Astrocyte (in vitro differentiated cells and primary cell): ENCODE measurements at places on chromosomes 11 and 22.

DNA sequence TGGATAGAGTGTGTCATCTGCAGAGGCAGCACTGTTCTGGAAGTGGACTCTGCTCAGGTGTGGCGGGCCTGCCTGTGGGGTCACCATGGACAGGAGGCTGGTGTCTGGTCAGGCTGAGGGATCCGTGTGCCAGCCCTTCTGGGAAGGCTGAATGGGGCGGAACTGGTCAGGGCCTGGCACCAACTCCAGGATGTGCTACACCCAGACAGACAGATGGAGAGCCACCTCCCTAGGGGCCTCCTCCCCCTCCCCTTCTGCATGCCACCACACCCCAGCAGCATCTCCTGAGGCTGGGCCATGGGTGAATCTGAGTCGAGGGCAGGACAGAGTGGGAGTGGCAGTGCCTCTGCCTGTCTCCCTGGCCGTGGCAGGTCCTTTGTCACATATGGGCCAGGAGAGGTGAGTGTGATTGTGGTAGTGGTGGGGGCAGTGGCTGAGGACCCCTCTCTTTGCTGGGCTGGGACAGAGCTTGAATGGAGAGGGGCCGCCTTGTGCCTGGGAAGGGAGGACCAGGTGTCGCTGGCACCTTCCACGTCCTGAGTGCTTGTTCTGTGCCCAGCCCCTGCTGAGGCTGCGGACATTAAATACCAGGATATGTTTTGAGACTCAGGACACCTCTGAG lies 29.1 kb downstream of the ST3GAL4 start:
- no peak for DNase-seq
- no peak overlapping the region for H3K27ac ChIP-seq
- H3K36me3 ChIP-seq, result no peaks in the 10 kb centered on the region
- H3K4me1 ChIP-seq, result no peaks in the 10 kb centered on the region

DNA sequence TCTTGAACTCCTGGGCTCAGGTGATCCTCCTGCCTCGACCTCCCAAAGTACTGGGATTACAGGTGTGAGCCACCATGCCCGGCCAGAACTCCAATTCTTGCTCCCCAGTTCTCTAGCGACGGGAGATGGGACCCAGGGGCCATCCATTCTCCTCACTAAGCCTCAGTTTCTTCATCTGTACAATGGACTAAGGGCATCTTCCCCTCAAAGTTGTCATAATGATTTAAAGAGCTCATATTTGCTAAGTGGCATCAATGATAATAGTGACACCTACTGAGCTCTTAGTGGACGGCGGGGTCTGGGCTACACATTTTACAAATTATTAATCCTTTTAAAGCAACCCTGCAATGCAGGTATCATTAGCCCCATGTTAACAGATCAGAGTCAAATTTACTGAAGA lies 34.5 kb downstream of the KIAA0930 start:
- no peaks in the 10 kb centered on the region for H3K27me3 ChIP-seq
- no peak for DNase-seq
- peaks cover 38% of the 10 kb centered on the region for H3K4me1 ChIP-seq
- no peak overlapping the region for H3K4me3 ChIP-seq
- H3K36me3 ChIP-seq, result no peaks in the 10 kb centered on the region
- no peak overlapping the region for H3K27ac ChIP-seq

DNA sequence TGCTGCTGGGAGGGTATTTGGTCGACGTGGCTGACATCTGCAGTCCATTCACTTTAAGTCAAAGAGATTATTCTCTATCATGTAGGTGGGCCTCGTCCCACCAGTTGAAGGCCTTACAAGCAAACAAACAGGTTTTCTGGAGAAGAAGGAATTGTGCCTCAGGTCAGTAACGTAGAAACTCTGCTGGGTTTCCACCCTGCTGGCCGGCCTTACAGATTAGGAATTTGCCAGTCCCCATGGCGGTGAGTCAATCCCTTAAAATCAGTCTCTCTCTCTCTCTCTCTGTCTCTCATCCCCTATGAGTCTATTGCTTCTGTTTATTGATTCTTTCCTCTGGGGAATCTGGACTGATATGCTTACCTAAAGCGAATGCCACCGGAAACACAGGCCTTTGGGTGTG lies 75.4 kb upstream of the FGF3 start:
- no peak overlapping the region for H3K4me3 ChIP-seq
- peak; percentile 10 for DNase-seq
- no peaks in the 10 kb centered on the region for H3K4me1 ChIP-seq
- peaks cover 39% of the 10 kb centered on the region for H3K27me3 ChIP-seq
- H3K27ac ChIP-seq, result no peak overlapping the region
- H3K36me3 ChIP-seq, result no peaks in the 10 kb centered on the region

DNA sequence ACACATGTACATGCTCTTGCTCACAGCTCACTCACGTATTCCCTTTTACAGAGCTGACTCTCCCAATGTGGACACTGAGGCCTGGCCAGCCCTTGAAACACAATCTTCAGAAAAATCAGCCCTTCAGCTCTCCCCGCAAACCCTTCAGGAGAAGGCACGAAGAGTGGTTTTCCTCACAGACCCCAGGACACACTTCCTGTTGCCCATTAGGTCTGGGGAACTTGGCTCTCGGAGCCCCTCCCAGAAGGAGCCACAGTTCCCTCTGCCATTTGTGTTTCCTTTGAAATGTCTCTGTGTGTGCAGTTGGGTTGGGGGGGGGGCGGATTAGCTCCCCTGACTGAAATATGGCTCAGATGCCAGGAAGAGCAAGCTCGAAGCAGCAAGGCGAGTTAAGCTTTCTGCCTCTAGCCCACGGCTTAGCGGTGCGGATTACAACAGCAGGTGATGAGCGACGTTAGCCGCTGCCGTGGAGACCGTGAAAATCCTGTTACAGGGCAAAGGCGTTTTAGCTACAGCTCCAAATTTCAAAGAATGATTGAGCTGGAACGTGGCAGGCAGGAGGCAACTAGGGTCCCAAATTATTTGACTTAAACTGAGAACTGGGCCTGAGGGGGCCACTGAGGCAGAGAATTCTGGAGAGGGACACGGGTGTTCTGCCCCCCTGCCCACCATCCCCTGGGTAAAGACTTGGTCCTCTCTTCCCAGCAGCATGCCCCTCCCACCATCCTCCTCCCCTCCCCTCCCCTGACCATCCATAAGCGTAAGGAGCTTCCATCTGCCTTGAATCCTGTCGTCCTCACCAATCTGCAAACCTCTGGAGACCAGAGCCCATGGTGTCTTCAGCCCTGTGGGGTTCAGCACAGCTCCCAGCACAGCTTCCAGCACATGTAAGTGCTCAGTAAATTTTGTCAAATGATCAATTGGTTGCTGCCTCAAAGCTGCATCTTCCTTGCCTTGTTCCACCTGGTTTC lies 598.6 kb downstream of the BUD13 start:
- no peak for DNase-seq
- no peak overlapping the region for H3K4me3 ChIP-seq
- H3K27ac ChIP-seq, result no peak overlapping the region
- H3K4me1 ChIP-seq, result no peaks in the 10 kb centered on the region
- no peaks in the 10 kb centered on the region for H3K36me3 ChIP-seq

DNA sequence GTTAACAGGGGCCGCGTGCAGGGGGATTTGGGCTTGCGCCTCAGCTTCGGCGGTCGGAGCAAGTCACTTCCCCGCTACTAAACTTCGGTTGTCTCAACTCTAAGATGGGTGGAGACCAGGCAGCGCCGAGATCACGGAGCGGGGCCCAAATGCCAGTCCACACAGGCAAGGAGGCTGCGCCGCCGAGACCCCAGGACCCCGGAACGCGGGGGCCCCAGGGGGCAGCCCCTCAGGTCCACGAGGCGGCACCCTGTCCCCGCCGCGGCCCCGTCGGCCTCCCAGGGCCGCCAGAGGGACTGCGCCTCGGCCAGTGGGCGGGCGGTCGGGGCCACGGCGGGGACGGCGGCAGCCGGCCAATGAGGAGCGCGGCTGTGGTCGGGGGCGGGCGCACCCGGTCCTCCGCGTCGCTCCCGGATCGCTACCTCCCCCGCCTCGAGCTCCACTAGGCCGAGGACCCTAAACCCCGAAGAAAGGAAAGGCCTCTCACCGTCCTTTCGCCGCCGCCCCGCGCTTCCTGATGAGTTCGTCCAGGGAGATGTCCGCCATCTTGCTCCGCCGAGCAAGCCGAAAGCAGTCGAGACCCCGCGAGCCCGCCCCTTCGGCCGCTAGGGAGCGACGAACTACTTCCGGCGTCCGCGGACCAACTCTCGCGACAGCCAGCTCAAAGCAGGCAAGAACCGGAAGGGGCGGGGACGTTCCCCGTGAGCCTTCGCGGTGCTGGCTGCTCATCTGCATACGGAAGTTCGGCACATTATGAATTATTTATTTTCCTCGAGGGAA lies at the start of gene POLDIP3:
Gene POLDIP3, minus strand, starts transcription at position 572 of the 780 bp plus-strand sequence. Its CDS starts 26 bp downstream, at position 546.
- H3K27me3 ChIP-seq, result no peaks in the 10 kb centered on the region
- peaks cover 2% of the 10 kb centered on the region for H3K36me3 ChIP-seq
- H3K4me1 ChIP-seq, result peaks cover 30% of the 10 kb centered on the region
- peak within 1 kb of the TSS; percentile 99 for H3K27ac ChIP-seq
- H3K4me3 ChIP-seq, result peak within 1 kb of the TSS; percentile 98
- peak; percentile 91 for DNase-seq

GRCh38 chr11:94876645-94877442 lies 96.5 kb downstream of the CWC15 start:
- H3K36me3 ChIP-seq, result peaks cover 33% of the 10 kb centered on the region
- DNase-seq, result peak; percentile 96
- H3K4me1 ChIP-seq, result peaks cover 28% of the 10 kb centered on the region
- no peaks in the 10 kb centered on the region for H3K27me3 ChIP-seq
- H3K4me3 ChIP-seq, result no peak overlapping the region
- H3K27ac ChIP-seq, result peak overlapping the region; percentile 90

GRCh38 chr11:33910296-33910957 lies 18.6 kb upstream of the LMO2 start:
- peaks cover 5% of the 10 kb centered on the region for H3K4me1 ChIP-seq
- H3K27ac ChIP-seq, result no peak overlapping the region
- H3K4me3 ChIP-seq, result no peak overlapping the region
- H3K27me3 ChIP-seq, result no peaks in the 10 kb centered on the region
- H3K36me3 ChIP-seq, result no peaks in the 10 kb centered on the region

DNA sequence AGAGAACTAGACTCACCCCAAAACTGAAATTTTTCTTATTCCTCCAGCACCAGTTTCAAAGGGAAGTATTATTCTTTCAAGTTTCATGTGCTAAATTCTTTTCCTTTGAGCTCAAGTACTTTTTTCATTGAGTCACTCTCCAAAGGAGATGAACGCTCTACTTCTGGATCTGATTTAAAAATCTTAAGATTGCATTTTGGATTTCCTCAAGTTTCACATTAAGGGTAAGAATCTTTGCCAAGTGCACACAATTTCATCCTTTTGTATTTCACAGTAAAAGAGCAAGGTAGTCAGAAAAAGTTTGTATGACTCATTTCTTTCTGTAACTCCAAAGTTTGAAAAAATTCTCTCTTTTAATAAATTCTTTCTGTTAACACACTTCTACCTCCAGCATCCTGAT lies 435.5 kb downstream of the RAB38 start:
- H3K27me3 ChIP-seq, result no peaks in the 10 kb centered on the region
- no peak overlapping the region for H3K27ac ChIP-seq
- H3K4me1 ChIP-seq, result no peaks in the 10 kb centered on the region
- H3K36me3 ChIP-seq, result no peaks in the 10 kb centered on the region
- H3K4me3 ChIP-seq, result no peak overlapping the region

DNA sequence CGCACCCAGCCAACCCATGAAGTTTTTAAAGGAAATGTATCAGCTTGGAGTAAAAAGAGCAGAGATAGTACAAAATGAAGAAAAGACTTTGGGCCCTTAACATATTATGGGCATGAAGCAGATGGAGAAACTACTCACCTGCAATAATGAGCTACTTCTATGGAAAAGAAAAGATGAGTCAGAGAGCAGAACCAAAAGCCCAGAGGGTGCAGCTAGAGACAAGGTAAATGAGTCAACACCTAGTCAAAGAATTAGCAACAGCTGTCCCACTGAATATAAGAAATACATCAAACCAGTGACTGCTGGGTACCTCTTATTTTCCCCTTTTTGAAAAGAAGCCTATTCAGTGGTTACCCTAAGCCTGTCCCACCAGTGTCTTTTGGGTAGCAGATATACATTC lies 61.8 kb downstream of the RPL27A start:
- no peak overlapping the region for H3K4me3 ChIP-seq
- no peak overlapping the region for H3K27ac ChIP-seq
- no peaks in the 10 kb centered on the region for H3K27me3 ChIP-seq
- peak; percentile 44 for DNase-seq
- H3K4me1 ChIP-seq, result peaks cover 11% of the 10 kb centered on the region

DNA sequence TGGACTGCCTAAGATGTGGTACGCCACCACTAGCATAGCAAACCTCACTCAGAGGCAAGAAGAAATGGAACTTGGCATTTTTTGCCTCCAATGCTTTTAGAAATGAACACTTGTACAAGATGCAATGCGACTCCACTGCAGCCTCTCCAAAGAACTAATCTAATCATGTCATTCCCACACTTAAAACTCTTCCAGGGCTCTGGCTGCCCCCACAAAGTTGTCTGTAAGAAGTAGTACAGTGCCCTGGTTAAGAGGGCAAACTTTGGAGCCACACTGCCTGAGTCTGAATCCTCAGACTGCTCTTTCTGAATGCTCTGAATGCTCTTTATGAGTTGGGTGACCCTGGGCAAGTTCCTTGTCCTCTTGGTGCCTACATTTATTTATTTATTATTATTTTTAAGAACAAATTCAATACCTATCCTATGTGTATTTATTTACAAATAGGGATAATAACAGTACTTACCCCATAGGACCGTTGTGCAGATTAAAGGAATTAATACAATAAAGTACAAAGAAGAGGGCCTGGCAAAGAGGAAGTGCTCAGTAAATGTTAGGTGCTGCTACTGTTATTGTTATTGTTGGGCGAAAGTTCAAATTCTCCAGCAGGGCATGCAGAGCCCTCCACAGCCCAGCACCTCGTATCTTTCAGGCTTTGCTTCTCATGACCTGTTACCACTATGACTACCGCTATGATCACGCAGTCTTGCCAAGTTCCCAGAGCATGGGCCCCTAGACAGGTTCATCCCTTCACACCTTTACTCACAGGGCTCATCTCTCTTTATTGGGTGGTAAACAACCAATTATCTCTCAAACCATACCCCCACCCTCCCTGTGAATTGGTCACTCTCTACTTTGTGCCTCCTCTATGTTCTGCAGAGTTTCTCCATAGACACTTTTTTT lies 59.3 kb downstream of the RAB30 start:
- no peaks in the 10 kb centered on the region for H3K27me3 ChIP-seq
- H3K4me3 ChIP-seq, result no peak overlapping the region
- no peaks in the 10 kb centered on the region for H3K36me3 ChIP-seq
- no peak overlapping the region for H3K27ac ChIP-seq
- no peak for DNase-seq
- H3K4me1 ChIP-seq, result peaks cover 33% of the 10 kb centered on the region

DNA sequence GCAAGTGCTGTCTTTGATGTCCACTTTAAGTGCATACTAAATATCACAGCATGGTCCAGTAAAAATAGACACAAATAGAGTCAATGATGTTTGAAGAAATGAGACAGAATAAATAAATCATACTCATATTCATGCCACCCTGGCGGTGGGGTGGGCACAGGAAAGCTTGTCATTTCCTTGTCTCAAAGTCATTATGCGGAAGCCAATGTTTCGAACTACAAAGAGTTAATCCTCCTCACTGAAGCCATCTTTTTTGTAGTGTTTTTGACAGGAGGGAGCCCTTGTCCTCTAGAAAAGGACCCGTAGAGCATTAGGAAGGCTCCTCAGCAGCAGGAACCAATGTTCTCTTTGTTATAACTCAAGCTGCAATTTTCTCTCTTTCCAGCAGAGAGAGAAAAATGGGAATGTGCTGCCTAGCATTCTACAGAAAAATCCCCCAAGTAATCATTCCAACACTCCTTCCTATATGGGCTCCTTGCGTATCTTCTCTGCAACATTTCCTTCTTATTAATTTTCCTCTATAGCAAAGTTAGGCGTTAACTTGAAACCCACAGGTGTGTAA lies 30.6 kb downstream of the SC5D start:
- H3K4me1 ChIP-seq, result no peaks in the 10 kb centered on the region
- no peaks in the 10 kb centered on the region for H3K36me3 ChIP-seq
- H3K27me3 ChIP-seq, result peaks cover 6% of the 10 kb centered on the region
- no peak for DNase-seq
- no peak overlapping the region for H3K27ac ChIP-seq
